Stimulated activated CD4-positive, alpha-beta T cell treated with anti-CD3 and anti-CD28 coated beads, Interleukin-4, amount 100 ng/mL, for 48 hours (primary cell): ENCODE measurements at places on chromosomes 5 and 9.
A peak's percentile ranks its signal among the peaks of the same experiment; 100 is the strongest.

GRCh38 chr5:140432916-140433315, 31.3 kb downstream of the ANKHD1 start:
- no peak for DNase-seq

GRCh38 chr5:56319526-56320181, 86.5 kb upstream of the ANKRD55 start:
- no peak for DNase-seq

DNA sequence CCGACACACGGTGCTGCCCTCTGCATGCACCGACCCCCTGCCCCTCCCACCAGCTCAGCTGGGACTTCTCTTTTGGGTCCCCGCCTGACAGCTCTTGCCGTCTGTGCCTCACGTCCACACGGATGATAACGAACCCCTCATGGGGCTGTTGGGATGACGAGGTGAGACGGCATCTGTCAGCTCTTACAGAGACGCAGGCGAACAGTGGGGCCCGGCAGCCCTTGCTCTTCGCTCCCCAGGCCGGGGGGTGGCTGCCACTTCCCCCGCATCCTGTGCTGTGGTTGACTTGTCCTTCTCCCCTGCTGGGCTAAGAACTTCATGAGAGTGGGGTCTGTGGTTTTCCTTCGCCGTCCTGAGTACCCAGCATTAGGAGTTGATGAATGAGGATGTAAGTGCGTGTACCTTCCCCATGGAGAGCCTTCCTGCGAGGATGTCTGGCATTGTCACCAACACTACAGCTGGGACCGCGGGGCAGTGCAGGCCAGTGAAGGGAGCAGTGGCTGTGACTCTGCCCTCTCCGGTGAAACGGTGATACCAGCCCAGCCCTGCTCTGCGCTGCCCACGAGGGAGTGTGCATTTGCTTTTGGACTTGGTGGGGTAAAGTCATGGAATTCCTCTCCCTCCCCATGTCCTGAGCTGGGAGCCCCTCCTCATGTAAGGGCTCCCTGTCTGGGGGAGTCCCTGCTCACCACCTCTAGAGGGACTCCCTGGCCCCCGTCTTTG, 23.2 kb downstream of the HK3 start:
- no peak for DNase-seq

DNA sequence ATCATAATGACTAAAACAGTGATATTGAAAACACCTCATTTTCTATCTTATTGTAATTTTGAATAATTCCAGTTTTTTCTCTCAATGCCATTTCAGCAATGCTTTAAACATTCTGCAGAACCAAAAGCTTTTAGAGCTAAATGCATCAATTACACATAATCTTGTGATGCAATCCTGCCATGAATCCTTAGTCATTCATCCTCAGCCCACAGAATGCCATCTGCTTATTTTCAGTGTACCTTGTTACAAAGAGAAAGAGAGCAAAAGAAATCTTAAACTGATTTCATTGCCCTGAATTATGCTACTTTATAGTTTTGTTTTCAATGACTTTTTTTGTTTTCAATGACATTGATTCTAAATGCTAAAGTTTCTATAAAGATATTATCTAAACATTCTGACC, 1234.8 kb upstream of the C9orf72 start:
- no peak for DNase-seq

DNA sequence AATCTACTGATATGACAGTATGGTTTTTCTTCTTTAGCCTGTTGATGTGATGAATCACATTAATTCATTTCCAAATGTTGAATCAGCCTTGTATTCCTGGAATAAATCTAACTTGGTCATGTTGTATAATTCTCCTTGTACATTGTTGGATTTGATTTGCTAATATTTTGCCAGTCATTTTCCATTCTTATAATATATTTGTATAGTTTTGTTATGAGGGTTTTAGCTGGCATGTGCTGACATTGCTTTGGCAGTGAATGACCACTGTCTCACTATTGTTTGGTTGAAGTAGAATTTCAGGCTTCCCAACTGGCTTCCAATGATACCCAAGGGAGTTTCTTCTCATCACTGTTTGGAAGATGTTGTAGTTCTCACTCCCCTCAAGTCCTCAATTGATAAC, 983.0 kb upstream of the PTPRD start:
- DNase-seq: no peak

DNA sequence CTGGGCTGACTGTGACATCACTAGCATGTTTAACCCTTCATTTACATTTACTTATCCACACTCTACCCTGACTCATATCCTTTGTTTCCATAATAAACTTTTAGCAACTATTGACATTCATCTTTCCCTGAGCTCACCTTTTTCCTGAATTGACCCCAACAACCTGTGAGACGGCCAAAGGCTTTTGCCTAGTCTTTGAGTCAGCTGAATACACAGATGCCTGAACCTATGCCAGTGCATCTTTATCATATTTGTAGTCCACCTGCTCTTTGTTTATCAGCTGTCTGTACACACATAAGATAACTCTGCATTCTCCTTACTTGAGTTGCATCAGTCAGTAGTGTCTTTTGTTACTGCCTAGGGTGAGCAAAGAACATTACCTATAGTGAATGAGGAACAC, 128.5 kb upstream of the HMHB1 start:
- DNase-seq: no peak

DNA sequence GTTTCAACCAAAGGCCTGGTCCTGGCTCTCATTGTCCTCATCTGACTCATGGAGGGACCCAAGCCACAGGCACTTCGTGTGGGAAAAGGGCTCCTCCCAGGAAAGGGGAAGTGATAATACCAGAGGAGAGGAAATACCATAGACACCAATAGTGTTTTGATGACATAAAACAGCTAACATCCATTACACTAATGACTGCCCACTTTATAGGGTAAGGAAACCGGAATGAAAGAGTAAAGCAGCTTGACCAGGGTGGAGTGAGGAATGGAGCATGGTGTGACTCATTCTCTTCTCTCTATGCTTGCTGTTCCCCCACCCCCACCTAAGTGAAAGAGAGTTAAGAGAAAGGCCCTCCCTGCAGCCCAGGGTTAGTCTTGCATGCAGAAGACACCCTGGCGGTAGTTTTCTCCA, 67.4 kb upstream of the HRH2 start:
- DNase-seq: no peak

DNA sequence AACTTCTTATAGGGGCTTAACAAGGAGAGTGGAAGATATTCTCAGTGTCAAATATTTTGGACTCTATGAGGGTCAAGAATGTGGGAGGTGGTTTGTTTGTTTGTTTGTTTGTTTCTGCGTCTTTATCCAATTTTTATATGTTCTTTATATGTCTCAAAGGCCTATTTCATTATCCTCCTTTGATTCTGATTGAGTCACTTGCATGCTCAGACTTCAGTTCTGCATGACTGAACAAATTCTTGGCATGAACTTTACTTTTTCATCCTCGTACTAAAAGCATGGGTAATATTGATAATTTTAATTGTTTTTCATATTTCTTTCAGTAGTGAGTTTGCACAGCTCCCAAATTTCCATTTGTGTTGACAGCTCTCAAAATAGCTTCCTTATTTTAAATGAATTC, 19.2 kb upstream of the ERBIN start:
- DNase-seq: no peak

DNA sequence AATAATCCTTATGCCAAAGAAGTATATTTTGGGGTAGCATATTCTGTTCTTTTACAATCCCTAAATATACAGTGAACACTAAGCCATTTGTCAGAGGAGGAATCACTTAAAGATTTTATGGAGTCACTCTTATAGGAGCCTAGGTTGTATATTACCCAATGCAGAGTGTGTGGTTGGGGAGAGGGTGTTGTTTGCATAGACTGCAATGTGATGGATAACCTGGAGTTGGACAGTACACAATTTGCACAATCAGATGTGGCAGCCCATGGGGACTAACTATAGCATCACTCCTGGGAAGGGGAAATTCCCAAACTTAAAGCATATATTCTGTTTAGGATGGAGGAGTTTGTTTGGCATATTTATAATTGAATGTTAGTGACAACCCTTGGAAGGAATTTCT, 9.6 kb upstream of the NDFIP1 start:
- DNase-seq: no peak

GRCh38 chr9:2377117-2377516, 244.5 kb upstream of the VLDLR start:
- DNase-seq: no peak

DNA sequence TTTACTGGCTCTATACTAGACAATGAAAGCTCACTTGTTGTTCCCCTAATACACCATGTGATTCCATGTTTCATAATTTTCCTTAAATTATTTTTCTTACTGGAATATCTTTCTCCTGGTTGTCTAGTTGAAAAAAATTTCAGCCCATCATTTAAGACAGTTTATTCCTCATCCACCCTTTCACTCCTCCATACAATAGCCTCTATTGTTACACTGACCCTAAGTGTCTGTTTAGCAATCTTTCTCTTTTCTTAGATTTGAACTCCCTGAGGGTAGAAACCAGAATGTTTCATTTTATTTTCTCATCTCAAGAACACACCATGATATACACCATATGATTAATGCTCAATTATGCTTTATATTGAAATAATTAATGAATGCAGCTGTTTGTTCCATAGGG, 413.4 kb upstream of the ITGA1 start:
- DNase-seq: no peak

DNA sequence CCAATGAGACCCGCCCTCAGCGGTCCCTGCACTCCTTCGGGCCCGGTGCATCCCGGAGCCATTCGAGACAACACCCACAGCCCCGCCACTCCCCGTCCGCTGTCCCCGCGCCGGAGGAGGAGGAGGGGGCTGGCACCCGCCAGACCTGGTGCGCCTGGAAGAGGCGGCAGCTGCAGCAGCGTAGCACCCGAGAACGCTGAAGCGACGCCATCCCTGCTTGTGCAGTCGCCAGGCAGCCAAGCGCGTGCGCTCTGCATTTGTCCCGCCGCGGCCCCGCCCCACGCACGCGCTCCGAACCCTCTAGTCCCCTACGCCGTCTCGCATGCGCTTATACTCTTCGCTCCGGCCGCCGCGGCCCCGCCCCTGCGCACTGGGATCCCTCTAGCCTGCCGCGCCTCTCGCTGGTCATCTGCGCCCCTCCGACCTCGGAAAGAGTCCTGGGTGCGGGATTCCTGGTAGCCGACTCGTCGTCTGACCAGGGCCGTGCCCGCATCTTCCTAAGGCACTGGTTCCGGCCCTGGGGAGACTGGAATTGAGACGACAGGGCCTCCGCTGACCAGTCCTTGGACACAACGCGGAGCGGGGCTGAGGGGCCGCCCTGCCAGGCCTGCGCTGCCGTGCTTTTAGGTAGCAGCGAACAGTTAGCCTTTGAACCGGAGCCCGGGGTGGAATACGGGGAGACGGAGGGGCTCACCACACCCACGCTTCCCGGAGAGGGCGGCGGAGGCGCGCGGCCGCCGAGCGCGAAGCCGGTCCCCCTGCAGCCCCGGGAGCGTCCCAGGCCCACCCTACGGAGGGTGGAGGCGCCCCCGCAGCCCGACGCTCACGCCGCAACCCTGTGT, at the start of gene MRNIP:
MRNIP (minus strand) TSS at position 232 of the 842 bp plus-strand sequence; CDS start at position 211, 21 bp downstream.
- peak; percentile 88 for DNase-seq

DNA sequence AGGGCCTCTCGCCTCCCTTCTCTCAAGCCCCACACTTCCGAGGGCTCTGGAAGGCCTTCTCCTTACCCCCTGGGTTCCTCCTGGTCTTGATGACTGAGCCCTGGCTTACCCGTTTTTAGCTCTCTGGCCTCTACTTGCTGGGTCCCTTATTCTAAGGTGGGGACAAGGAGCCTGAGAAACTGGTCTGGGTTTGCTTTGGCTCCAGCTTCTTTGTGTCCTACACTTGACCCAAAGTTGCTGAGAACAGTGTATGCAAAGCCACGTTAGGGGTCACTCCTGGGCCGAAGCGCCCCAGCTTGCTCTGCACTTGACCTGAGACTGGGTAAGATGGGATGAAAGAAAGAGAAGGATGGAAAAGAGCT, 788 bp downstream of the ZNF346 start:
- no peak for DNase-seq

GRCh38 chr9:20320921-20321320, 301.4 kb downstream of the MLLT3 start:
- no peak for DNase-seq

GRCh38 chr9:34686732-34687131, 4.3 kb downstream of the CCL19 start:
- no peak for DNase-seq

GRCh38 chr9:88680505-88681160, 145.7 kb downstream of the NXNL2 start:
- DNase-seq: no peak

- no peak for DNase-seq
Measured at GRCh38 chr5:10440367-10440990, 1.2 kb upstream of the ROPN1L start.

GRCh38 chr5:65073250-65073661, 304.5 kb downstream of the CWC27 start:
- no peak for DNase-seq

DNA sequence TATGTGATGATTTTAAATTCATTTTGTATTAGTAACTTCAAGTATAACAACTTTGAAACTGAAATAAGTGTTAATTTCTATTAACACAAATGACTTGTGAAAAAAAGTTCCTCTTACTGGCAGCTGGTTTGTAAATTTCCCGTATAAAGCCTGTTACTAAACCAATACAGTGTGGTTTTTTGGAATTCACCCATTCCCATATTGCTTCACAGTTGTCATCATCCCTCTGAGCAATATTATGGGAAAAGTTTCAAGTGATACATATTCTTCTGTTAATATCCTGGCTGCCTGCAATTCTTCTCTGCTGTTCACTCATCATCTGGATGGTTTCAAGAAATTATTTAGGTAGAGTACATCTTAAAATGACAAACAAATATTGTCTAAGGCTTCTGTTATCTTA, 1185.1 kb upstream of the C9orf72 start:
- no peak for DNase-seq

- no peak for DNase-seq
Measured at GRCh38 chr9:35367451-35367850, 122.5 kb upstream of the RUSC2 start.

GRCh38 chr5:77697692-77698091, 59.2 kb upstream of the OTP start:
- DNase-seq: no peak

DNA sequence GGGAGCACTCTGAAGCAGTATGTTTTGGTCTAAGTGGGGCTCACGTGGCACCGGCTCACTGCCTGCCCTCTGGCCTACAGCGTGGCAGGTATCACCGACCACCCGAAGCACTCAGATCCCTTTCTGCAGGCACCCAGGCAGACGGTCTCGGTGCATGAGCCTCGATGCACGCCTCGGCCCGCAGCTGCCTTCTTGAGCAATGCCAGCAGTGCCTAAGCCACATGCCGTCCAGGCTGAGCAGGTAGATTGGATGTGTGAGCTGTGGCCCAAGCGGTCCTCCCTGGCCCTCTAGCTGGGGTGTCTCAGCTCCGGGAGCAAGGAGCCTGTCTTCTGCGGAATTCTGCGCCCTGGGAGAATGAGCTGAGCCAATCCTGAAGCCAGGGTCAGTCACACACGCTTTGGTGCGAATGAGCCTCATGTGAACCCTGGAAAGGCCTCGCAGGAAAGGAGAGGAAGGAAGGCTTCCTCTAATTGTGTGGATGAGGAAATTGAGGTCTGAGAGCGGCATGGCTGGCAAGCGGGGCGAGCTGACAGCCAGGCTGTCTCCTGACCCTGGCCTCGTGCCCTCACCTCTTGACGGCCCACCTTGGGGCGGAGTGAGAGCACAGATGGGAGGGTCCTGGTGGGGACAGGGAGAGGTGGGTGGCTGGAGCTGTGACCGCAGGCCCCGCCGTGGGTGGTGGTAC, 14.4 kb downstream of the RXRA start:
- DNase-seq: no peak
